Left cardiac atrium (tissue), 4 donors: ENCODE measurements at places on chromosomes 13 and 19. TPM values are rescaled to one million over a fixed set of nuclear protein-coding genes. Genes with fewer than 3 reads are reported as not detected.

- DNase-seq, result no peak
Measured at GRCh38 chr13:46367617-46368327, 19.3 kb downstream of the RUBCNL start.

GRCh38 chr19:42443944-42444398, 1.2 kb upstream of the CXCL17 start:
- no peak for DNase-seq

GRCh38 chr13:111122056-111122455, 6.9 kb downstream of the ARHGEF7 start:
- no peak for DNase-seq

- DNase-seq, result no peak
Measured at GRCh38 chr13:33033051-33033812, 17.0 kb downstream of the KL start.

DNA sequence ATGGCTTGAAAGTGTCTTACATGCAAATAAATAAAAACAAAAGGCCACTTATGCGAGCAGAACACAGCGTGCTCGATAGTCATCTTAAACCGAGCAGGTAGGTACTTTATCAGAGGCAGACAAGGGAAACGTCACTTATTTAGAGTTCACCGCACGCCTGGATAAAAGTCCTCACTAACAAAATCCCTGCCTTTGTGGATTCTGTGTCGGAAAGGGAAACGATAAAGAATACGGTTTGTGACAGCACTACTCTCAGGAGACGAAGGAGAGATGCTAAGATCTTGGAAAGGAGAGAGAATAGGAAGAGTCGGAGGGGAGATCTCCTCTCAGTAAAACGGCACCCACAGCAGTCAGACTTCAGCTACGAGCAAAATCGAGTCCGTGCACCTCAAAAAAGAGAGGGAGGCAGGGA, 581 bp downstream of the RCBTB1 start:
- no peak for DNase-seq

GRCh38 chr19:58554494-58555368, at the start of gene CHMP2A:
CHMP2A (minus strand) TSS chr19:58555105; CDS start chr19:58554212, 893 bp downstream.
- peak; percentile 99 for DNase-seq

GRCh38 chr19:1223018-1223855, 14.6 kb downstream of the CBARP start:
- DNase-seq, result peak; percentile 45

GRCh38 chr19:45154064-45154827, 6.5 kb downstream of the NKPD1 start:
- peak; percentile 78 for DNase-seq

DNA sequence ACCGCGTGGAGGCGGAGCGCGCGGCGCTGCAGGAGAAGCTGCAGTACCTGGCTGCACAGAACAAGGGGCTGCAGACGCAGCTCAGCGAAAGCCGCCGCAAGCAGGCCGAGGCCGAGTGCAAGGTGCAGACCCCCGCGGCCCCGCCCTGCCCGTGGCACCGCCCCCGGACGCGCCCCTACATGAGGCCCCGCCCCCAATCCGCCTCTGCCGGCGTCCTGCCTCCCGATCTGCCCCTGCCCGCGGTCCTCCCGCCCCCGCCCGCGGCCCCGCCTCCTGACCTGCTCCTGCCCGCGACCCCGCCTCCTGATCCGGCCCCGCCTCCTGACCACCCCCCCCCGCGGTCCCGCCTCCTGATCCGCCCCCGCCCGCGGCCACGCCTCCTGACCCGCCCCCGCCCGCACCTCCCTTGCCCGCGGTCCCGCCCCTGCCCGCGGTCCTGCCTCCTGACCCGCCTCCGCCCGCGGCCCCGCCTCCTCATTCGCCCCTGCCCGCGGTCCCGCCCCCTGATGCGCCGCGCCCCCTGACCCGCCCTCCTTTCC, 11.7 kb downstream of the PRR36 start:
- DNase-seq, result peak; percentile 62

DNA sequence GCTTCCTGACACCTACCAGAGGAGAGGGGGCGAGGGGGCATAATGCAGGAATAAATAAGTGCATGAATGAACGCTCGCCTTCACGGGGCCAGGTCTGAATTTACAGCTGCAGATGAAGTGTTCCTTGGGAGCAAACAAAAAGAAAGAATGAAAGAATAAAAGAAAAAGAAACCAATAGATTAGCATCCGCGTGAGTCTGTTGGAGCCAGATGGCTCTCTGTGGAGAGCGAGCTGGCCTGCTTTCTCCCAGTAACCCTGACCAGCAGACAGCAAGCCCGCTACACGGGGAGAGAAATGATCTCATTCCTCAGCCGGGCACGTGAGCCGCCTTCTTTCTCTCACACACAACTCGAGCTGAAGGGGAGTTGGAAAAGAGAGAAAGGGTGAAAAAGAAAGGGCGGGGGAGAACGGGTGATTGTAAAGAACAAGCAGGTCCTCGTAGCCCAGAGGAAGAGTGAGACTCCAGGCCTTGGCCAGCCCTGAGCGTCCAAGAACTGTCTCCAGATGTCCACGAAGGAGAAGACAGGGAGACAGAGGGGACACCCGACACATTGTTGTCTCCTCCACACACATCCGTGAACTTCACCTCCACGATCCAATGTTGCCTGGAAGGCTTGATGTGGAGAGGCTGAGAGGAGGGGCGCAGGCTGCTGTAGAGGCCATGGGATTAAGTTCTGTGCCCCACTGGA, 81.4 kb downstream of the RNASEH2B start:
- peak; percentile 55 for DNase-seq

DNA sequence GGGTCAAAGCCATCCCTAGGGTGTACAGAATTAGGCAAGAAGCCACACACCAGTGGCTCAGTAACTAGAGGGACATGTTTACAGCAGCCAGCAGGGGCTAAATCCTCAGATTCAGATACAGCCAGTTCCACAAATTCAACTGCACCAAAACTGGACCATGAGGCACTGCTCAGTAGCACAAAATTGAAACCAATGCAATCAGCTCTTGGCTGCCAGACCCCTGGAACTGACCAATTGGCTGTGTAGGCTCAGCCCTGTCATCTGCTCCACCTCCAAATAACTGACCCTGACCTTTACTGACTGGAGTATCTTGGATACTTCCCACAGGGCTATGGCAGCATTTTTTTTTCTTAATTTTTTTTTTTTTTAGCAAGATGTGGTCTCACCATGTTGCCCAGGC, 226.5 kb downstream of the FOXO1 start:
- peak; percentile 43 for DNase-seq

DNA sequence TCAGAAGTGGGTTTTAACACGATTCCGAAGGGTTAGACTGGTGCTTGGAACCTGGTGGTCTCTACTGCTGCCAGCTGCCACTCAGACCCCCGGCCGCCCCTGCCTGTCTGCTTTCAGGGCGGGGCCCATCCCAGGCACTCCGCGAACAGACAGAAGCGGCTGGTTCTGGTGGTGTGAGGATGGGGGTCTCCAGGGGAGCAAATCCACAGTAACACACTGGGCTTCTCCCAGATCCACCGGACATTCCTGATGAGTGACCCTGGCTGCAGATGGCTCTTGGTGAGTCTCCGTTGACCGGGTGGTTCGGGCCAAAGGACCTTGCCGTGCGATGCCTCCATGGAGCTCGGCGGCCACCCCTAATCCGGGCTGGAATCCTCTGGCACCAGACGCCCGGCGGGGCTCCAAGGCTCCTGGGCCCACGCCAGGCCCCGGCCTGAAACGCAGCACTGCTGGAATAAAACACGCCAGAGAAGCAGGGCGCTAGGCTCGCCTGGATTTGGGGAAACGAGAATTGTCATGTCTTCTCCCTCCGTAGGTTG, 2.1 kb upstream of the PTBP1 start:
- DNase-seq, result peak; percentile 58

- DNase-seq, result no peak
Measured at GRCh38 chr13:35557475-35557874, 81.0 kb upstream of the MAB21L1 start.

DNA sequence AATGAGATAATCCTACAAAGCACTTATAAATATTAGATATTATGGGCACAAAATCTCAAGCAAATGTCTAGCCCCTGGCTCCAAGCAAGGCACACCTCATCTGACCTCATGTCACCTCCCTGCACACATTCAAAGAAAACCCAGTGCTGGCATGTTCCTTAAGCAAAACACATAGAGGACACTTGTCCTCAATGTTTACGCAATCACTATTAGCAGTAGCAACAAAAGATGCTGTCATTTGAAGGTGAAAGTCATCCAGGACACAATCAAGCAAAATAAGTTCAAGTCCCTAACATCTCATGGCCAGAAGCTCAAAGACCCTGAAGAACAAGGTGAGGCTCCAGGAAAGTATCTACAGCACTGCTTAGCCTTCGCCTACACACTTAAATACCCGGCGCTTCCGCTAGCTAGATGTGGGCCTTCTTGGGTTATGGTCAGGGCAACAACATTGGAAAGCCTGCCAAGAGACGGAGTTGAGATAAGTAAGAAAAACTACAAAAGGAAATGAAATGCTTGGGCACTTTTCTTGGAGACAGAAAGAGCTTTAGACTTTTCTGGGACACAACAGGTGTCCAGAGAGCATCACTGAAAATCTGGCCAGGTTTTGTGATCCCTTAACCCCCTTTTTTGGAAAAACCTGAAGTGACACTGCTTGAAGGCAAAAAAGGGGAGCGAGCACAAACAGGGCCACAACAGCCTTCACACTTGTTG, 85.7 kb downstream of the FOXO1 start:
- DNase-seq, result no peak

DNA sequence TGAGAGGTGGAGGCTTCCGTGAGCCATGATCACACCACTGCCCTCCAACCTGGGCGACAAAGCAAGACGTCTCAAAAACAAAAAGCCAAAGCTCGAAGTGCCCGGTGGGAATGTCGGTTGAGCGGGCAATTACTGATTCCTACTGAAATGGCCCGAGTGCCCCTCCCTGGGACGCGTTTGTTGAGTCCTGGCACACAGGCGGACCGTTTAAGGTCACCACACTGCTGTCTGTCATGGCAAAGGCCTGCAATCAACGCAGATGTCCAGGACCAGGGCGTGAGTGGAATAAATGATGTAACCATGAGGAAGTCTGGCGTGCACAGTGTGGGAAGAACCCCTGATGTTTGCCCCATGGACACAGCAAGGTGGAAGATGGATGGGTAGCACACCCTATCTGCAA, 19.2 kb upstream of the C2CD4C start:
- DNase-seq, result peak; percentile 9

PROZ gene
- not detected for total RNA-seq

RDH8 gene
- total RNA-seq, result not detected

DNA sequence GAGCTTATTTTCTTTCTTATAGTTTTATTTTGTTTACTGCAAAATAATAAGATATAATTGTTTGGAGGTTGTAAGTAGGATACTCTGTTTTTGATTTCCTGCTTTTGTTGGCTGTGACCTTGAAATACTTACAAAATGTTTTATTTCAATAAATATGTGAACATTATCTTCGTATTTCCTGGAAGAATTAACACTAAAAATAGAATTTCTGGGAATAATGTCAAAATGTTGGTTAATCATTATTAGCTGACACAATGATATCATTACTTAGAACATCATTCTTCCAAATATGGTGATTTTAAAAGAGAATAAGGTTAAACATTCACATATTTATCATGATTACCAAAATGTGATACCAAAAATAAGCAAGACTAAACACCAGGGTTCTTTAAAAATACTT, 1148.6 kb upstream of the PRR20A start:
- DNase-seq, result no peak

GRCh38 chr19:46297700-46298478, 1.0 kb downstream of the HIF3A start:
- peak; percentile 84 for DNase-seq

LYPD5 gene
- 2.1 TPM for total RNA-seq

TEKTIP1 gene
- not detected for total RNA-seq

NR1H2 gene
- total RNA-seq, result 59.3 TPM

DNA sequence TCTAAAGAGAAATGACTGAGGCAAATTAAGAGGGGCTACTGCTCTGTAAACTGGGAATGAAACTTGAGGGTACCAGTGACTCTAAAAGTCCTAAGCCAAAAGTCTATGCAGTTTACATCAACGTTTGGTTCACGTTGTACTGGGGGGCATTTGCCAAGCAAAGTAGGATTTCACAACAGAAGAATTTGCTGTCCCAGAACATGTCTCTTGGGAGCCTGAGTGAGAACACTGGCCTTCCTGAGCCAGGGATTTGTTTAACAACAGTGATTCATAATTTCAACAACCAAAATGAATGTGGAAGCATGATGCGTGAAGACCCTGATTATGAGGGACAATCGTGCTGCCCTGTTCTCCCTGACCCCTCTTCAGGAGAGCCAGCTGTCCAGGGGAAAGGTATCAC, 178.0 kb downstream of the OXGR1 start:
- DNase-seq, result no peak

DNA sequence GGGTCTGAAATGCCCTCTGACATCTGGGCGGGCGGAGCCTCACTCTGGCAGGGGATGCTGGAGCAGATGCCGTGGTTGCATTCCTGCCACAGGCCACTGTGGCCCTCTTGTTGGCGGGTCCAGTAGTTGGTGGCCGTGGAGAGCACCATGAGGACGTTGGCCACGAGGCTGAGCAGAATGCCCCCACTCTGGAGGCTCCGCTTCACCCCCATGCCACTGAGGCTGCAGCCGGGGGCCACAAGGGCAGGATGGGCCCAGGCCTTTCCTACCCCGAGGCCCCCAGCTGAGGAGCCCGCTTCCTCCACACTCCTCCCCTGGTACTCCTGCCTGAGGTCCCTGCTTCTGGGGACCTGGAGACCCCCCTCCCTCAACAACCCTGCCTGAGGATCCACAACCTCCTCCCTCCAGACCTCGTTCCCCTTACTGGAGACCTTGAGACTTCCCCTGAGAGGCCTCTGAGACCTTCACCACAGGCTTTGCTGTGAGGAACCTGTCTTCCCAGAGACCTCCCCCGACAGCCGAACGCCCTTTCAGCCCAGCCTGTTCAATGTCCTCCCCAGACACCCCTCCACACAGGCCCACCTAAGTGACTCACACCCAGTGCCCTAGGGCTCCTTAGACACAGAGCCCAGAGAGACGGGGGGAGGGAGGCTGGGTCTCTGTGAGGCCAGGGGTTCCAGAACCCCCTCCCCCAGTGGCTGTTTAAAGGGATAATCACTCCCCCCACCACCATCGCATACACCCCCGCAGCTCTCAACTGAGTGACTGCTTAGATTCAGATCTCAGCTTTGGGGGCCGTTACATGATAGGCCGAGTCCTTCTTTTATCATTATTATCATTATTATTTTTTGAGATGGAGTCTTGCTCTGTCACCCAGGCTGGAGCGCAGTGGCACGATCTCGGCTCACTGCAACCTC, at the start of gene CLDND2:
CLDND2 (minus strand) TSS at position 638 of the 917 bp plus-strand sequence; CDS start at position 212, 426 bp downstream.
- no peak for DNase-seq

ZNF229 gene
- 5.2 TPM for total RNA-seq

PDCD5 gene
- total RNA-seq, result 135 TPM

DNA sequence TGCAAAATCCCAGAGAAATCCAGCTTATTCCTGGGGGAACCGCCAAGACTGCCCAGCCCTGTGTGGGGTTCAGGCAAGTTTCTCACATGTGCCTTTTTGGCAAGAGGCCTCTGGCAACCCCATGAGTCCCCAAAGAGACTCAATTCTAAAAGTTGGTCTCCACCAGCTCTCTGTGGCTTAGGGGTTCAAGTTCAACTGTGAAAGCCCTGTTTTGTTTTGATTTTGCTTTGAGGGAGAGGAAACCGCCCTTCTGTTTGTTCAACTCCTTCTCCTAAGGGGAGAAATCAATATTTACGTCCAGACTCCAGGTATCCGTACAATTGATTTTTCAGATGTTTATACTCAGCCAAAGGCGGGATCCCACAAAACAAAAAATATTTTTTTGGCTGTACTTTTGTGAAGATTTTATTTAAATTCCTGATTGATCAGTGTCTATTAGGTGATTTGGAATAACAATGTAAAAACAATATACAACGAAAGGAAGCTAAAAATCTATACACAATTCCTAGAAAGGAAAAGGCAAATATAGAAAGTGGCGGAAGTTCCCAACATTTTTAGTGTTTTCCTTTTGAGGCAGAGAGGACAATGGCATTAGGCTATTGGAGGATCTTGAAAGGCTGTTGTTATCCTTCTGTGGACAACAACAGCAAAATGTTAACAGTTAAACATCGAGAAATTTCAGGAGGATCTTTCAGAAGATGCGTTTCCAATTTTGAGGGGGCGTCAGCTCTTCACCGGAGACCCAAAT, 583 bp upstream of the LDLR start:
- peak; percentile 58 for DNase-seq
